MV-4-11 (cell line): ENCODE measurements at places on chromosomes 11 and 22.

DNA sequence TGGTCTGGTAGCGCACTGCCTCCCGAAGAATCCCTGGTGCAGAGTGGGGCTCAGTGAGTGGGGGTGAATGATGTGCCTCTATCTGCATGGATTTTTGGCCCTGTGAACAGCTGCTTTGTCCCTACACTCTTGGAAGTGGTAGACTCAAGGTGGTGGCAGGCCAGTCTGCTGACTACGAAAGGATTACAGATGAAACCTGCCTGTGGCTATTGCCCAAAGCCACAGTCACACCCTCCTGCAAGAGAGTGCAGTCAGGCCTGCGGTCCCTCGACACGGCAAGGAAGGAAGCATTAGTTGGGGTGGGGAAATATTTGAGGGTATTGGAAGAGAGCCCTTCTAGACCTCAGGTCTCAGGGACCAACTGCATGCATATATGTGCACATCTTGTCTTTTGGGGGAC lies 63.7 kb downstream of the DSCAML1 start:
- peak; percentile 48 for DNase-seq

GRCh38 chr11:44535191-44535980 lies 30.1 kb upstream of the CD82 start:
- no peak for DNase-seq

GRCh38 chr11:62048100-62048499 lies 75.7 kb upstream of the INCENP start:
- DNase-seq: no peak

- no peak for DNase-seq
Observed at GRCh38 chr11:47215366-47215910, 664 bp downstream of the DDB2 start.

DNA sequence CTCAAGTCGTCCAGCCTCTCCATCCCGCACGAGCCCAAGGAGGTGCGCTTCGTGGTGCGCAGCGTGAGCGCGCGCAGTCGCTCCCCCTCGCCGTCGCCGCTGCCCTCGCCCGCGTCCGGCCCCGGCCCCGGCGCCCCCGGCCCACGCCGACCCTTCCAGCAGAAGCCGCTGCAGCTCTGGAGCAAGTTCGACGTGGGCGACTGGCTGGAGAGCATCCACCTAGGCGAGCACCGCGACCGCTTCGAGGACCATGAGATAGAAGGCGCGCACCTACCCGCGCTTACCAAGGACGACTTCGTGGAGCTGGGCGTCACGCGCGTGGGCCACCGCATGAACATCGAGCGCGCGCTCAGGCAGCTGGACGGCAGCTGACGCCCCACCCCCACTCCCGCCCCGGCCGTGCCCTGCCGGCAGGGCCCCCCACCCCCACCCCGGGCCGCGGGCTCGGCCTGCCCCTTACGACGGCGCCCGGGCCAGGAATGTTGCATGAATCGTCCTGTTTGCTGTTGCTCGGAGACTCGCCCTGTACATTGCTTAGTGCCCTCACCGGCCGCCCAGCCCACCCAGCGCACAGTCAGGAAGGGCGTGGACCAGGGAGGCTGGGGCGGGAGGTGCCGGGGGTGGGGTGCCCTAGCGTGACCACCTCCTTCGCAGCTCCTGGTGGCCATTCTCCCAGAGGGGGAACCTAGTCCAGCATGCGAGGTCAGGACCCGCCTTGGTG lies 6.9 kb upstream of the ACR start:
- no peak for DNase-seq

DNA sequence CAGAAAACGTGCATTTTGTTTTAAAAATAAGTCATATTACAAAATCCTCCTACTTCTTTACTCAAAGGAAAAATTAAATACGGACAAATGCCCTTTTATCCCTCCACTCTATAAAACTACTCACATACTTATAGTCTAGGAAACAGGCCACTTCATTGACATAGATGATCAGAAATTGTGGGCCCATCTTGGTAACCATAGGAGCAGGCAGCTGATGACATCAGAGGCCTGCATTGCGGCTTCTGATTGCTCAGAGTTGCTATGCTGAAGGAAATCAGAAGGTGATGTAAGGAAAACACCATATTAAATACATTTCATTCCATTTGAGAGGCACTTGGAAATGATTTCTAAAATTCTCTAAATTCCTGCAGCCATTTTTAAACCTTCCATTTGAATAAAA lies 27.0 kb downstream of the FAM76B start:
- no peak for DNase-seq

GRCh38 chr11:96277696-96278038 lies 65.3 kb downstream of the MAML2 start:
- DNase-seq: no peak

GRCh38 chr11:61679296-61679695 lies 895 bp upstream of the DAGLA start:
- DNase-seq: peak; percentile 53

- no peak for DNase-seq
Observed at GRCh38 chr11:123377355-123377754, 52.7 kb upstream of the GRAMD1B start.

GRCh38 chr11:124882339-124883071 lies 15.2 kb downstream of the ROBO4 start:
- DNase-seq: no peak

DNA sequence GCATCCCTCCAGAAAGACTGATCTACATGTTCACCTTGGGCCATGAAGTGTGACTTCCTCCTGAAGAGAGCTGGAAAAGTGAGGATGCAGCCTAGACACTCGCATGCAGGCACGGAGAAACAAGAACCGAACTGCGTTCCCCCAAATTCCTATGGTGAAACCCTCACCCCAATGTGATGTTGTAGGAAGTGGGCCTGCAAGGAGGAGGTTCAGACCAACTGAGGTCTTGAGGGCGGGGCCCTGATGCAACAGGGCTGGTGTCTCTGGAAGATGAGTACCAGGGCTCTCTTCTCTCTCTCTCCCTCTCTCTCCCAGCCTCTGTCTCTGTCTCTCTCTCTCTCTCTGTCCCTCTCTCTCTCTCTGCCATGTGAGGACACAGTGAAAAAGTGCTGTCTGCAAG lies 501.1 kb downstream of the BRD1 start:
- no peak for DNase-seq

DNA sequence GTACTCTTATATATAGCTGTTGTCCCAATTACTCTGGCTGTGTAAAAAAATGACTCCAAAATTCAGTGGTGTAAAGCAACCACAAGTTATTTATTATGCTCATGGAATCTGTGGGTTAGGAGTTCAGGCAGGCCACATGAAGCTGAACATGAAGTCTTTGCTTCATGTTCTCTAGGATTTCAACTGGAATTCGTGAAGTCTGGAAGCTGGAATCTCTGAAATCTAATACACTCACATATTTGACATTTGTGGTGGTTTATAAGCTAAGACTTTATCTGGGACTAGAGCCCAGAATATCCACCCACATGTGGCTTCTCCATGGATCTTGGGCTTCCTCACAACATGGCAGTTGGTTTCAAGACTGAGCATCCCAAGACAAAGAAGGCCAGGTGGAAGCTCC lies 430.6 kb downstream of the MIAT start:
- DNase-seq: no peak

DNA sequence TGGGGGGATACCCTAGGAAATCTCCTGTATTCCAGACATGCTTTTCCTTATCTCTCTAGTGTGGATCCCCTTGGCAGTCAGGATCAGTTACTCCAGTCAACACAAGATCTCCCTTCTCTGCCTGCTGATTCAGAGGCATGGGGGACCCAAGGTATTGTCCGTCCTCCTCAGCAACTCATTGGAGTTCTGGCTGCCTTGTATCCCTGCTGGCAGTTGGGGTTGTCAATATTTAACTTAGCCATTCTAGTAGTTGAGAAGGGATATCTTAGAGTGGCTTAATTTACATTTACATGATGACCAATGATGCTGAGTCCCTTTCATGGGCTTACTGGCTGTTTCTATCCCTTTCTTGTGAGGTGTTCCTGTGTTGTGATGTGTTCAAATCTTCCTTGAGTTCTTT lies 74.2 kb downstream of the GRK3 start:
- DNase-seq: no peak

DNA sequence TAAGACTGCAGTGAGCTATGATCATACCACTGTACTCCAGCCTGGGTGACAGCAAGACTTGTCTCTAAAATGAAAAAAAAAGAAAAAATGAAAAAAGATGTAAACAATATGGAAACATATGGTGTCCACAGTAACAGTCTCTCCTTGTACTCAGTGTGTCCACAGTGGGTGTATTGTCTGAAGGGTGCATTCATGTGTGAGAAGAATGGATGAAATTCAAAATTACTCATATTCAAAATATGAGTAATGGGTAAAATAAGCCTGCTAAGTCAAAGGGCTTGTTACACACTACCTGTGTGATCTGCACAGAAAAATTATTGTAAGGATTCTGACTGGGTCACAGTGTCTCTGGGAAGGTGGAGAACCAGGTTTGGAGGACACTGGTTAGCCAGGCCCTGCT lies 26.9 kb downstream of the PPFIA1 start:
- DNase-seq: no peak

DNA sequence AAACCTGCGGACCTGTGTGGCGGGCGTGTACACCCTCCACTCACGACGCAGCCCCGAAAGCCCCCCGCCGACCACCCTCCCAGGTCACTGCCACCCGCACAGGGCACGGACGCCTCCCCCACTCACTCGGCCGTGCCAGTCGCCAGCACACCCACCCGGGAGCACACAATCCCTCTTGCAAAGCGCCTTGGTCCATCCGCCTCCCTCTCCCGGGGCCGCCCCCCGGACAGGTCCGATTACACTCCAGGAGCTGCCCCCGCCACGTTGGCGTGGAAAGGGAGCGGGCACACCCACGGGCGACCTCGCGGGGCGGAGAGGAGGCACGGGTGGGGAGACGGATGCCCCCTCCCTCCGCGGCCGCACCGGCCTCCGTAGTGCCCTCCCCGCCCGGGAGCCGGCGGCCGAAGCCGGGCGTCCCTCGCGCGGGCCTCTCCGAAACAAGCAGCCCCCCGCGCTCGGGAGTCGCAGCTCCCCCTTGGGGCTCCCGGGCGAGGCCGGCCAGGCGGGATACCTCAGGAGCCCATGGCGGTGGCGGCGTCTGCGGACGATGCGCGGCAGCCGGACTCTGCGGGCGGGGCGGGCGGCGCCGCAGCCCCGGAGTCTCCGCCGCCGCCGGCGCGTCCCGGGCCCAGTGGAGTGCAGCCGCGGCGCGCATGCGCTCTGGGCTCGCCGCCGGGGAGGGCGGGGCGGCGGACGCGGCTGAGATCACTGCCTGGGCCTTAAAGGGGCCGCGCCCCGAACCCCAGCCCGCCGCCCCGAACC lies at the start of gene TMEM184B:
TMEM184B (minus strand) TSS at position 638 of the 762 bp plus-strand sequence. CDS start 25,049 bp downstream, outside the sequence.
- DNase-seq: peak; percentile 53

DNA sequence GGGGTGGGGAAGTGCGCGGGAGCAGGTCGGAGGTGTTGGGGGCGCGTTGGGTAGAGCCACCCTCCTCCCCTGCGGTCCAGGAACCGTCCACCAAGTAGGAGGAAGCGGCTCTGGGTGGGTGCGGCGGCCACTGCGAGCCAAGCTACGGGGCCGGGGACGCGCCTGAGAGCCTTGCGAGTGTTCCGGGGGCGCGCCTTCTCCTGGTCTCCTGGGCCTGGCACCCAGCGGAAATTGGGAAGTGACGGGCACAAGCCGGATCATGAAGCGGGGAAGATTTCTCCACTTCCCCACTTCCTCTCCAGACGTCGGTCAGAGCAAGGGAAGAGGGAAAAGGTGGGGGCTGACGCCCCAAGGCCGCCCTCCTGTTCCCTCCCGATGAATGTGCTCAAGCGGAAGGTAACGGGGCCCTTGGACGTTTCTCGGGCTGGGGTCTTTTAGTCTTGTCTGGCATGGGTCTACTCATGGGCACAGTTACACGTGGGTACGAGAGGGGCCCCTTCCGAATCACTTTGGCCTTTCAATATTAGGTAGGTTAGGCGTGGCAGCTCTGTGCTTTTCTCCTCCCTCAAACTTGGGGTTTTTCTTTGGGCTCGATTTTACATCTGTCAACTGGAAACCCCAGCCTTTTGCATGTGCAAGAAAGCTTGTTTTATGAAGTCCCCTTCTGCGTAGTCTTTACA lies 865 bp downstream of the RBM14 start:
- DNase-seq: peak; percentile 63

DNA sequence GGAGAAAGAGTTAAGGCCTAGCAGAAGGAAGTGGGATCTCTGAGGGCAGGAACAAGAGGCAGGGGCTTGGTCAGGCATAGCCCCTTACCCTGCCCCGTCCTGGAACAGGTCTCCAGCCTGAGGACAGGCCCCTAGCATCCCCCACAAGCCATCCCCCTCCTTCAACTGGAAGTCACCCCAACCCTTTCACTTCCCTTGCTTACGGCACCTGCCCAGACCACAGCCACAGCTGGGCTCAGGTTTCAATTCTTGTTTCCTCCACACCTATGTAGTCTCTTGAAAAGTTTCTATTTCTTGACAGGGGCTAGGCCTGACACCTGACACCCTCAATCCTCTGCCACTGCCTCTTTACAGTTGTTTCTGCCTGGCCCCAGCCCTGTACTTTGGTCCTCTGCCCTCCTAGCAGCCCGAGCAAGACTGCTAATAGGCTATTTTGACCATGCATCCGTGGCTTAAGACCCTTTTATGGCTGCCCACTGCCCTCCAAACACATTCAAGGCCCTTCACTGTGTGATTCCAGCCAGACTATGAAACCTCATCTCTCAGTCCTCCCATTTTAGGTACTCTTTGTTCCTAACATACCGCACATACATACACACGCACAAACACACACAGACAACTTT lies 10.9 kb upstream of the FCHSD2 start:
- peak; percentile 86 for DNase-seq

DNA sequence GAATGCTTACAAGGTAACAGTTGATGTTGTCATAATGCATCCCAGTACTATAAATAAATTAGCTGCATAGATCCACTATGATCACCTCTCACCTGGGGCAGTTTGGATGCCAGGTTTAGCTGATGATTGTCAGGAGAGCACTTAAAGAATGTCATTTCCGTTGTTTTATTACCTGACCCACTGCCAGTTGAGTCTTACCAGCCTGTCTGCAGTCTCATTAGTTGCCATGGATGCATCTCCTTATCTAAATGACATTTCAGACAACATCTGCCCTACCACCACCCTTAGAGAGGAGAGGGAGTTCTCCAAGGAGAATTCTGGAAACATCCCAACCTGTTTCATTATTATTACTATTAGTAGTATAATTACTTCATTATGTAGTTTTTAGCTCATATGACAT lies 339.1 kb upstream of the API5 start:
- no peak for DNase-seq

GRCh38 chr11:120261321-120261720 lies 21.4 kb downstream of the POU2F3 start:
- no peak for DNase-seq

GRCh38 chr11:78061088-78061920 lies 2.4 kb upstream of the THRSP start:
- DNase-seq: peak; percentile 36

DNA sequence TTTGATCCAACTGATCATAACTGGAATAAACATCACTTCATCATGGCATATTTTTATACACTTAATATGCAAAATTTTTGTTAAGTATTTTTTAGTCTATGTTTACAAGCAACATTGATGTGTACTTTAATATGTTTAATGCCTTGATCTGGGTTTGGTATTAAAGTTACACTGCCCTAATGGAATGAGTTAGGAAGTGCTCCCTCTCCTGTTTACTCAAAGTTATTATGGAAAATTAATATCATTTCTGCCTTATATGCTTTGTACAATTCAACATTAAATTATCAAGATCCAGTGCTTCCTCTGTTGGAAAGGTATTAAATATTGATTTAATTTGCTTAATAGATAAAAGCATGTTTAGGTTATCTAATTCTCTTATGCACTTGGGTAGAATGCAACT lies 927.3 kb upstream of the RAG2 start:
- DNase-seq: no peak
